ENCODE measurements at places on chromosomes 1 and 21.

- DNase-seq: no peak
Observed at GRCh38 chr1:198491596-198491995, 48.9 kb downstream of the ATP6V1G3 start.

DNA sequence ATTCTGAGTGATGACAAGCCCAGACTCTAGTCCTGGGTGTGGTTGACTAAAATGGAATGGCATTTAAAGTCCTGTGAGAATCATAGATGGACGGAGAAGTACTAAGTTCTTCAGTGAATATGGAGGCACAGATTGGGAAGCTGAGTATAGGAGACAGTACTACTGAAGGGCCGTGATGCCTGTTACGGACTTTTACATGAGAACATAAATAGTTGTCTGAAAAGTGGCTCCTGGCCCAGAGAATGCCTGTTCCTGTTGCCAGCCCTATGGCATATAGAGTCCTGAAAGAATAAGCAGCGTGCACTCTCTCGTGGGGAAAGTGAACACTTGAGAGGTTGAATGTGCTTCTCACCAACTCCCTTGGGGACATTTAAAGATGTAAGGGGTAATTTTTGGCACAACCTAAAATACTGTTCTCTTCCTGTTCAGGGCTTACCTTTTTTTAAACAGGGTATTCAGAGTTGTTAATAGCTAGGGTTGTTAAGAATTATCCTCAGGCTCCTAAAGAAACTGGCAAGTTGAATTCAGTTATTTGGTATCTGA is 20.4 kb downstream of the CCT8 start:
- no peak for DNase-seq

DNA sequence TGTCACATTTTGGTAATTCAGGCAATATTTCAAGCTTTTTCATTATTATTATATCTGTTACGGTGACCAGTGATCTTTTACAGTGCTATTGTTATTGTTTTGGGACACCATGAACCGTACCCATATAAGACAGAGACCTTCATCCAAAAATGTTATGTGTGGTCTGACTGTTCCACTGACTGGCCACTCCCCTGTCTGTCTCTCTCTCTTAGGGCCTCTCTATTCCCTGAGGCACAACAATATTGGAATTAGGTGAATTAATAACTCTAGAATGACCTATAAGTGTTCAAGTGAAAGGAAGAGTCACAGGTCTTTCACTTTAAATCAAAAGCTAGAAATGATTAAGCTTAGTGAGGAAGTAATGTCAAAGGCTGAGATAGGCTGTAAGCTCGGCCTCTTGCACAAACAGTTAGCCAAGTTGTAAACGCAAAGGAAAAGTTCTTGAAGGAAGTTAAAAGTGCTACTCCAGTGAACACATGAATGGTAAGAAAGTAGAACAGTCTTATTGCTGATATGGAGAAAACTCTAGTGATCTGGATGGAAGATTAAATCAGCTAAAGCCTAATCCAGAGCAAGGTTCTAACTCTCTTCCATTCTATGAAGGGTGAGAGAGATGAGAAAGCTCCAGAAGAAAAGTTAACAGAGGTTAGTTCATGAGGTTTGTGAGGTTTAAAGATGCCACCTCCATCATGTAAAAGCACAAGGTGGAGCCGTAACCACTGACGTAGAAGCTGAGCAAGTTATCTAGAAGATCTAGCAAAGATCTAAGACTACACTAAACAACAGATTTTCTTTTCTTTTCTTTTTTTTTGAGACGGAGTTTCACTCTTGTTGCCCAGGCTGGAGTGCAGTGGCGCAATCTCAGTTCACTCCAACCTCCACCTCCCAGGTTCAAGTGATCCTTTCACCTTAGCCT is 19.7 kb upstream of the DIPK1A start:
- DNase-seq: no peak

GRCh38 chr1:201447903-201448871 is 20.8 kb downstream of the PHLDA3 start:
- DNase-seq: peak; percentile 65

GRCh38 chr1:183101841-183102276 is 78.6 kb downstream of the LAMC1 start:
- DNase-seq: no peak
